ENCODE measurements at places on chromosomes 7 and 10. TPM values are rescaled to one million over a fixed set of nuclear protein-coding genes. Genes with fewer than 3 reads are reported as not detected.

GRCh38 chr10:78776756-78777155 lies 292.0 kb upstream of the ZMIZ1 start:
- no peak for DNase-seq

DNA sequence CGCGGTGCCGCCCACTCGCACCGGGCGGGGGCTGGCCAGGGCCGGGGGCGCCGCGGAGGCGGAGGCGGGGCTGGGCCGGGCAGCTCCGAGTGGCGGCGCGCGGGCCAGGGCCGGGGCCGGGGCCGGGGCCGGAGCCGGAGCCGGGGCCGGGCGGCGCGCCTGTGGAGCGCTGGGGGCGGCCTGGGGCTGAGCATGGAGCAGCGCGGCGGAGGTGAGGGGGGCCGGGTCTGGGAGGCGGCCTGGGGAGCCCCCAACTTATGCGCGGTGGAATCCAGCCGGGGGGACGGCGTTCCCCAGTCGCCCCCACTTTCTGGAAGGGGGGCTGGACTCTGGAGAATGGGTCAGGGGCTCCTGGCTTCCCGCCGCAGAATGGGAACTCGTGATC lies at the start of gene LZTS2:
LZTS2 (plus strand) TSS at position 67 of the 385 bp plus-strand sequence. CDS start 2,731 bp downstream, outside the sequence.
- DNase-seq: no peak

- peak; percentile 69 for DNase-seq
Observed at GRCh38 chr10:87863053-87863943, at the start of the genes KLLN and PTEN. TSS of gene KLLN (minus strand) at chr10:87863533. CDS start at chr10:87862487, 1,046 bp downstream. TSS of gene PTEN (plus strand) at chr10:87863625. CDS start at chr10:87864470, 845 bp downstream.

The SYNPO2L gene
- not detected for total RNA-seq

The CRPPA gene
- 0.86 TPM for total RNA-seq

DNA sequence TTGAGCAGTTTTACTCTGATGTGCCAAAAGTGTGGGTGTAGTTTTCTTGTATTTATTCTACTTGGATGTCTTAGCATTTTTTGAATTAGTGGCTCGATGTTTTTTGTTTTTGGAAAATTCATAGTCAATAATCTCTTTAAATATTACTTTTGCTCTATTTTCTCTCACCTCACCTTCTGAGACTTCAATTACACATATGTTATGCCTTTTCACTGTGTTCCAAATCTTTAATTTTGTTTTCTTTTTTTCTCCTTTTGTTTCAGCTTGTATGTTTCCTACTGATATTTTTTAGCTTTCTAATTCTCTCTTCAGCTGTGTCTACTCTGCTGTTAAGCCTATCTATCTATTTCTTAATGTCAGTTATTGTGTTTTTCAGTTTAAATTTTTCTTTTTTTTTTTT lies 69.5 kb downstream of the ZNF503 start:
- no peak for DNase-seq

The STYXL1 gene
- total RNA-seq: 31.1 TPM

The GPER1 gene
- total RNA-seq: 2.0 TPM

- no peak for DNase-seq
Observed at GRCh38 chr10:19178675-19179074, 130.1 kb downstream of the MALRD1 start.

- DNase-seq: no peak
Observed at GRCh38 chr10:121057269-121057668, 206.1 kb downstream of the WDR11 start.

The SPRN gene
- total RNA-seq: not detected

GRCh38 chr10:1374511-1375345 lies 318.5 kb downstream of the WDR37 start:
- DNase-seq: no peak

DNA sequence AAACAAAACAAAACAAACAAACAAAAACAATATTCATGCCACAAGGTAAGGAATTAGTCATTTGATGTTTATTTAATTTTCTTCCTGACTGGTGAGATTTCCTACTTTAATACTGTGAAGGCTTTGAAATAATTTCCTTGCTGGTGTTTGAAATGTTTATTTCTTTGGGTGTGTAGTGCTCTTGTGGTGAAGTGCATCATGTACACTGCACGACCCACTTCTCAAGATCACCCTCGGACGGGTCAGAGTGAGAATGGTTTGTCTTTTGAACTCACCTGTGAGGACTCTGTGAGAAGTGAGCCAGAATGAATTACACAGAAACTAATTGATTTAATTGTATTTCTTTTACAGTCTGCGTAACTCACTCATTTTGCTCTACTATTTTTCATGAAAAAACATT lies 1211.5 kb downstream of the SORCS1 start:
- no peak for DNase-seq

The ZNF485 gene
- total RNA-seq: 2.0 TPM
